Sigmoid colon (tissue), 7 donors: ENCODE measurements at places on chromosomes 6 and 20. TPM values are rescaled to one million over a fixed set of nuclear protein-coding genes. Genes with fewer than 3 reads are reported as not detected.
A peak's percentile ranks its signal among the peaks of the same experiment; 100 is the strongest.

The TMEM181 gene
- 24.7 TPM for total RNA-seq

The BHLHE23 gene
- not detected for total RNA-seq

The GPR6 gene
- total RNA-seq, result not detected

The PACRG gene
- 2.5 TPM for total RNA-seq

The TMEM74B gene
- total RNA-seq, result not detected

The ADGRF1 gene
- not detected for total RNA-seq

The NELFE gene
- 77.1 TPM for total RNA-seq

The ERVFRD-1 gene
- not detected for total RNA-seq

The ADGRG6 gene
- total RNA-seq, result 16.4 TPM

The ABHD16B gene
- total RNA-seq, result not detected

The ENPP1 gene
- total RNA-seq, result 3.6 TPM

GRCh38 chr6:131281471-131282270 is 146.4 kb downstream of the AKAP7 start:
- DNase-seq, result no peak

GRCh38 chr20:1402149-1402548 is 9.3 kb upstream of the FKBP1A start:
- no peak for DNase-seq

DNA sequence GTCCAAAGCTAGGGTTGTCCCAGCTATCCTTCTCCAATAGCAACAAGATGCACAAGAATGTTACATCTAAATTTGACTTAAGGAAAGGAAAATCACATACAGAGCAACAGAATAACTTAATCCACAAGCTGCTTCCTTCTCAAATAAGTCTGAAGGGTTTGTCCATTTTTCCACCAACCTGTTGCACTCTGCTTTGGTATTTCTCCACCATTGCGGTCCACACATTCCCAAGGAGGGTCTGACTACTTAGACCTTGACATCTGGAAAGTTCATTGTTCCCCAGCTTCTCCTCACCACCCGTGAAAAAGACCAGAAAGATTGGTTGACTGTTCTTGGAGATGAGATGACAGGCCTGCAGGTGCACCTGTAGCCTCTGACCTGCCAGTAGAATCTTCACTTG is 72.5 kb downstream of the PDSS2 start:
- no peak for DNase-seq

- DNase-seq, result no peak
Measured at GRCh38 chr20:43916073-43916880, 1.6 kb downstream of the TOX2 start.

GRCh38 chr20:62357187-62357667 is 9.9 kb downstream of the LAMA5 start:
- DNase-seq, result peak; percentile 89

GRCh38 chr6:53603386-53604116 is 58.6 kb upstream of the GCLC start:
- no peak for DNase-seq

DNA sequence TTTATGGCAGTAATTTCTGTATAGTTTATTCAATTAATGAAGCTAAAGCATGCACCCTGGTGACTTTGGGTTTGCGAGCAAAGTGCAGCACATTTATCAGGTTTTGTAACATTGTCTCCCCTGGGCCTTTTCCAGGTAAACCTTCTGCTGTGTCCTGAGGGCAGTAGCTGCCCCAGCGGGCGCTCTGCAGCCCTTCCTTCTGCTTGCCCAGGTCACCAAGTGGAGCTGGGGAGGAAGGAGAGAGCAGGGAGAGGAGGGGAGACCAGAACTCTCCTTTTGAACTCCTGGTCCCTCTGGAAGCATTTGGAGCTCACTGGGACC is 145.6 kb downstream of the DLL1 start:
- DNase-seq, result no peak

- DNase-seq, result no peak
Measured at GRCh38 chr20:61407561-61407960, 155.5 kb downstream of the CDH4 start.

GRCh38 chr6:83086751-83087150 is 19.3 kb downstream of the DOP1A start:
- DNase-seq, result no peak

DNA sequence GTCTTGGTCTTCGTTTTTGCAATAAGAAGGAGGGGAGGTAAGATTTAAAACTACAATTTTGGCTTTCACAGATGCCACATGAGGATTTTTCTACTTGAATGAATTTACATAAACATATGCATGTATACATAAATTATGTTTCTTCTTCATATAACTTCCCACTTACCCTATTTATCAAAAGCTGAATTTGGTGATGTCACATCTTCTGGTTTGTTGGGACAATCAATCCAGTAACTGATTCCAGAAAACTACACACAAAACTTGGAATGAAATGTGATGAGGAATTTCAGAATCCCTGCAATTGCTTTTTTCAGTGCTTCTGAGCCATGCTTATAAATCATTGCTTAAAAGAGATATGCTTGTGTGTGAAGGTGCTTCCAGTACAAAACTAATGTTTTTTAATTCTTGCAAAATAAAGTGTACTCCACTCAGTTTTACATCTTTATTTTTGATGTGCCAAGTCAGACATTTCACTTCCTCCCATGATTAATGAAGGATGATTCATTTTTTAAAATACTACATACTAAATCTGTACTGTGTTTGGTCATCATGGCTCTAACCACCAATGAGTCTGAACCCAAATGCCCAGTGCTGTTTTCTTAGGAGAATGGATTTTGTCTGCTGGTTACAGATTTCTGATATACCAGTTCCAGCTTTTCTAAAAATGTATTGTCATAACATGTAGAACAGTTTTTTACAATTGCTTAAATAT is 32.1 kb upstream of the RIN2 start:
- DNase-seq, result no peak

GRCh38 chr20:60820918-60821317 is 431.1 kb upstream of the CDH4 start:
- DNase-seq, result no peak

GRCh38 chr20:50399917-50400704 is 110.1 kb upstream of the PTPN1 start:
- DNase-seq, result no peak
